Cerebellar cortex (tissue), 1 donor: ENCODE measurements at places on chromosomes 4 and X.

GRCh38 chr4:102825261-102826091, 1.9 kb downstream of the UBE2D3 start:
- DNase-seq: peak; percentile 80

GRCh38 chr4:169611157-169611556, 1.2 kb downstream of the NEK1 start:
- DNase-seq: peak; percentile 16

DNA sequence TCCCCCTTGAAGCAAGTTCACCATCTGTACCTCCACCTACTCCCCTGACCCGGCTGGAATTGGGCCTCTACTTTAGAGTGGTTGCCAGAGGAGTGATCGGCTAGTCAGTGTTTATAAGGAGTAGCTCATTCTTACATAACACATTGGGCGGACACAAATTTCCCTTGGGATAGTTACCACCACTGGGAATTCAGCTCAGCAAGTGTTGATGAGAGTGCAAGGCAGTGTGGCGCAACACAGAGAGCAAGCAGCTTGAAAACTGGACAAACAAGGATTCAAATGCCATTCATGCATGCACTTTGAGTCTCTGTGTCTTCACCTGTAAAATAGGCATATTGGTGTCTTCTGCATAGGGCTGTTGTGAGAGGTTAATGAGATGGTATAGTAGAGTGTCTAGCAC, 92.7 kb downstream of the STK32B start:
- DNase-seq: no peak

- DNase-seq: no peak
These were observed 234.4 kb upstream of the GPC4 start for GRCh38 chrX:133649651-133650050.

DNA sequence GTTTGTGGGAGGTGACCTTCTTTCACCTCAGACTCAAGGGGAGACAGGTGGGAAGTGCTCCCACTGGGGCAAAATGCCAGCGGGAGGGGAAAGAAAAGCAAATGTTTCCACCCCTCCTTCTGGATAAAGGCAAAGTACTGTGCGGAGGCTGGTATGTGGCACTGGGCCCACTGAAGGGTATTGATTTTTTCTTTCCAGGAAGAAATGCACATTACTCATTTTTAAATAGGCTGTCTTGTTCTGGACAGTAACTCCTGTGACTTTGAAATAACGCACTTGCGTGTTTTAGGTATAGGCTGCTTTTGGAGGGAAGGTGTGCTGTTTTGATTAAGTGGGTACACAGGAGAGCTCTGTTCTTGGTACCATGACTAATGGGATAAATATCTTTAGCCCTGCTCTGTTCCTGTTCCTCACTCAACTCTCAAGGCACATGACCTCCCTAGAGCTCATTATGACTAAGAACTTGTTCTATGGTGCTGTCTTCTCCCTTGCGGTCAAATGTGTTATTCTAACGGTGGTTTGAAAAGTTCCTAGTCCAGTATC, 40.7 kb upstream of the MBTPS2 start:
- no peak for DNase-seq

DNA sequence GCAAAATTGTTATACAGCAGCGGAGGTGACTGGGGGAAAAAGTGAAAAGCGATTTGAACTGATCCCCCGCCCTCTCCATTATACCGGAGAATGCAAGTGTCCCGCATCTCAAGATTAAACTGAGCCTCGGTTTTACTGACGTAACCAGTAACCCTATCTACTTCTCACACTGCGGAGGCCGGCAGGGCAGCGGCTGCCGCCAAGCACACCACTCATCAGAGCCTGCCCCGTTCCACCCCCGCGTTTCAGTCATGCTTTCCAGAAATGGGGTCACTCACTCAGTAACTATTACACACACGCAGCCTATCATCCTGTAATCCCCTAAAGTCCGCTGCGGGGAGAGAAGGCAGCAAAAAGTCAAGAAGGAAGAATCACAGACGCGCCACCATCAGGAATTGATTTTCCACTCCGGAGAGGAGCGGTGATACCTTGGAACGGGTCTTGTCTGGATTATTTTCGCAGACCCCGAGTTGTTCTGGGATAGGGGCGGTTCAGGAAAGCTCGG, 1.4 kb downstream of the RPS6KA3 start:
- DNase-seq: peak; percentile 49

DNA sequence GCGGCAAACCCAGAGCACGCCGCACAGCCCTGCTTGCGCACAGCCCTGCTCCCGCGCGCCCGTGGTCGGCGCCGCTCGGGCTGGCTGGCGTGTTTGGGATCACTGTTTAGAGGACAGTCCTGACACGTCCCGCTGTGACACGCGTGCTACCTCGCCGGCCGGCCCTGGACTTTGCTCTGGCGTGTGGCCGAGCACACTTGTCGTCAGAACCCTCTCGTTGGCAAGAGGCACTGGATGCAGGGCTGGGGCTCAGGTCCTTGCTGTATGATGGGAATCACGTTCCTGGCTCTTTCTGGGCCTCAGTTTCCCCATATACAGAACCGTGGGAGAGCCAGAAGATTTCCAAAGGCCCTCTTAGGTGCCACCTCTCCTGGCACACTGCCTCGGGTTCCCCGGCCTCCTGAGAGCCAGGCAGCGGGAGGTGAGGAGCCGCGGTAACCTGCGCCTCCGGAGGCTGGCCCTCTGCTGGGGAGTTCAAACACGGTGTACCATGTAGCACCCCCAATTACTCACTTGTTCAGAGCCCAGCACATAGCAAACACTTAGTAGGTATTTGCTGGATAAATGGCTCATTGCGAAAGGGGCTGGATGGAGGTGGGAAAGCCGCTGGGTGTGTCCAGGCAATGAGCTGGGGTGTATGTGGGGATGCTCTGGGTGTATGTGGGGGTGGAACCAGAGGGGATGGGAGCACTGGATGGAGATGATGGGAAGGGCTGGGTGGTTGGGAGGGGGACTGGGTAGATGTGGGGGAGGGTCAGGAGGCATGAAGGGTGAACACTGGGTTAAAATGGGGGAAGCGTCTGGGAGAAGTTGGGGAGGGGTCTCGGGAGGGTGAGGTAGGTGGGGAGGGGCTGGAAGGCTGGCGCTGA, 76.6 kb downstream of the HTRA3 start:
- DNase-seq: no peak

- no peak for DNase-seq
These were observed 1003.5 kb downstream of the STPG2 start for GRCh38 chr4:97139791-97140190.
